ENCODE measurements at places on chromosomes 16 and 17.

DNA sequence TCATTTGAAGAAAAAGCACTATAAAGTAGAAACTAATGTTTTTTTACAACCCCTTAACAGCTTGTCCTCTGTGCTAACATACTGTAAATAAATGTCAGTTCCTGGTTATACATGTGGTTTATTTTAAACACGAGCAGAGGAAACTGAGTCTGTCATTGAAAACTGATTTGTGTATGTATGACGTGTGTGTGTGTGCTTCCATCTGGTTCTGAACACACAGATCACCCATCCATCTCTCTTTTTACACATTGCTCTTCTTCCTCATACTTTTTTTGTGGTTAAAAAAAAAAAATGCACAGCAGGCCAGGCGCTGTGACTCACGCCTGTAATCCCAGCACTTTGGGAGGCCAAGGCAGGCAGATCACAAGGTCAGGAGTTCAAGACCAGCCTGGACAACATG is 49.5 kb downstream of the ZNF423 start:
- DNase-seq, result peak; percentile 85

- DNase-seq, result peak; percentile 45
These were observed 64.2 kb downstream of the FTO start for GRCh38 chr16:53768167-53768566.

GRCh38 chr17:7466639-7467341 is 12.6 kb downstream of the ZBTB4 start:
- no peak for DNase-seq

DNA sequence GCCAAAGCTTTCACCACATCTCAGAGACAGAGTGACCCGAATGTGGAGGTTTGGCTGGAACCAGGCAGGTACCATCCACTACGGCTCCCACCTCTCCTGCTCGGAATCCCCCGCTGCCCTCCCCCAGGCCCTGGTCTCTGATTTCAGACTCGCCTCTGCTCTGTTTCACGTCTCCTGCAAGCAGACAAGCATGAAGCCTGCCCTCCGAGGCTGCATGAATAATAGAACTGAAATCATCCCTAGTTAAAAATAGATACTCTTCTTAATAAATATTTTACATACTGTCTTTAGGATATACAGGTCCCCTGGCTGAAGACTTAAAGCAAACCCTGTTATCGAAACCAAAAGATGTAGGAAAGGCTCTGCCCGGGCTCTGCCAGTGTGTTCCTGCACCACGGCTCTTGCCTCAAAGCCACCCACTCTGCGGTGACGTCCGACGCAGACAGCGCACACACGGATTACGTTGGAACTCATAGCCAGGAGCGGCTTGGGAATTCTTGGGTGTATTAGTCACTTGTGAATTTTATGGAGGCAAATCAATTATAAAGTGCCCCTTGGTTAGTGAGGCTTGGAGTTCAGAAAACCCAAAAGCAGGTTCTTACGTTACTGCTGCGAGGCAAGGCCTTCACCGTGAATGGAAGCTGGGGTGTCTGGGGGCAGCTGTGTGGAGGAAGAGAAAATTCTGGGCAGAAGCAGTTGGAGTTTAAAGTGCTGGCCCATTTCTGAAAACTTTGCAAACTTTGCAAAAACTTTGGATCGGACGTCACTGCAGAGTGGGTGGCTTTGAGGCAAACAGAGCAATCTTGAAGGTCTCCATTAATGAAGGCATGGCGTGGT is 25.6 kb upstream of the NPTX1 start:
- DNase-seq, result peak; percentile 59

DNA sequence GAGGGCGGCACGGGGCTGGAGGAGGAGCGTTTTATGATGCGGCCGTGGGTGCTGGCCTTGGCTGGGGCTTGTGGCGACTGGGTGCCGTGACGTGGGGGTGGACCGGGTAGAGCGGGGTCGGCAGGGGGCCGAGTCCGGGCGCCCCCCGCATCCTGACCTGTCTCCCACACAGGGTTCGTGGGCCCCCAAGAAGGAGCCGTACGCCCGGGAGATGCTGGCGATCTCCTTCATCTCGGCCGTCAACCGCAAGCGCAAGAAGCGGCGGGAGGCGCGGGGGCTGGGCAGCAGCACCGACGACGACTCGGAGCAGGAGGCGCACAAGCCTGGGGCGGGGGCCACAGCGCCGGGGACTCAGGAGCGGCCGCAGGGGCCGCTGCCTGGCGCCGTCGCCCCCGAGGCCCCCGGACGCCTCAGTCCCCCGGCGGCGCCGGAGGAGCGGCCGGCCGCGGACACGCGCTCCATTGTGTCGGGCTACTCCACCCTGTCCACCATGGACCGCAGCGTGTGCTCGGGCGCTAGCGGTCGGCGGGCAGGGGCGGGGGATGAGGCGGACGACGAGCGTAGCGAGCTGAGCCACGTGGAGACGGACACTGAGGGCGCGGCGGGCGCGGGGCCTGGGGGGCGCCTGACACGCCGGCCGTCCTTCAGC is 81.6 kb downstream of the ARHGAP23 start:
- no peak for DNase-seq
